Fibroblast of lung (primary cell): ENCODE measurements at places on chromosomes 2 and 18.

DNA sequence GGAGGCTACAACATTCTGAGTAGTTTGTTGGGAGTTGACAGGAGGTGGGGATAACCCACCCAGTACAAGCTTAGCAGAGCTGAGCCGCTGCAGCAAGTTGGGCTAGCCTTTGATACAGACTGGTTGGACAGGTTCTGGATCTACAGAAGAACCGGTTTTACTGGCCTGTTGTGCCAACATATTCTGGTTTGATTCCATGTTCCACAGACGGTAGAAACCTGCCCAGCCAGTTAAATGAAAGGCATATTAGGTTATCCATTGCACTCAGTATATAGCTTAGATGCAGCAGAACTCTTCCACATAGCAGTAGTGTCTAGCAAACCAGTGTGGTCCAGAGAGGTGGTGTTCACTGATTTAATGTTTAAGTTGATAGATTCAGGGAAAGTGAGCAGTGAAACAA lies 19.3 kb upstream of the RBBP8 start:
- no peaks in the 10 kb centered on the region for H3K36me3 ChIP-seq
- H3K27me3 ChIP-seq, result no peaks in the 10 kb centered on the region
- no peaks in the 10 kb centered on the region for H3K4me1 ChIP-seq
- H3K27ac ChIP-seq, result no peak overlapping the region
- no peak for DNase-seq
- no peak overlapping the region for H3K4me3 ChIP-seq

DNA sequence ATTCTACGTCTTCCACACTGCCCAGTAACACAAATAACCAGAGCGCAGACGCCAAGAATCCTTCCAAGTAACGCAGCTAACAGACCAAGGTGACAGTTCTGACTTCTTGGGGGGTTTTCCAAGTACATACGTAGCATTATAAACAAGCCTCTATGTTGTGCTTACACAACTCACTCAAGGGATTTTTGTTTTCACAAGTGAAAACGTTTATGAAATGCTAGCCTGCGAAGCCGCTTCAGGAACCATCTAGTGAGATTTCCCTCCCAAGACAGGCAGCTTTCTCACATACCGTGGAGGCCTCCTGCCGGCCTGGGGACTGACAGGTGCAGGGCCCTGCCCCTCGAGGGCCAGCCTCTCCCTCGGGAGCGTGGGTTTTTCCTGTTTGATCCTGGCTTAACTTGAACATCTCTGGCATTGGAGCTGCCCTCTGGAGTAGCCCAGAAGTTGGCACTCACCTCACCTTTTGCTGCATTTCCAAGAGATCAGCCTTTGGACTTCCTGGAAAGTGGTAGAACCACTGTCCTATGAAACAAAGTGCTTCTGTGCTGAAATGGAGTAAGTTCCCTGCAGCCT lies 151.1 kb downstream of the MBP start:
- no peaks in the 10 kb centered on the region for H3K36me3 ChIP-seq
- H3K27me3 ChIP-seq, result no peaks in the 10 kb centered on the region
- no peak overlapping the region for H3K27ac ChIP-seq

- no peaks in the 10 kb centered on the region for H3K36me3 ChIP-seq
- H3K27ac ChIP-seq, result no peak overlapping the region
- no peaks in the 10 kb centered on the region for H3K4me1 ChIP-seq
- DNase-seq, result no peak
- no peaks in the 10 kb centered on the region for H3K27me3 ChIP-seq
Measured at GRCh38 chr2:236341721-236342120, 77.5 kb upstream of the ASB18 start.

DNA sequence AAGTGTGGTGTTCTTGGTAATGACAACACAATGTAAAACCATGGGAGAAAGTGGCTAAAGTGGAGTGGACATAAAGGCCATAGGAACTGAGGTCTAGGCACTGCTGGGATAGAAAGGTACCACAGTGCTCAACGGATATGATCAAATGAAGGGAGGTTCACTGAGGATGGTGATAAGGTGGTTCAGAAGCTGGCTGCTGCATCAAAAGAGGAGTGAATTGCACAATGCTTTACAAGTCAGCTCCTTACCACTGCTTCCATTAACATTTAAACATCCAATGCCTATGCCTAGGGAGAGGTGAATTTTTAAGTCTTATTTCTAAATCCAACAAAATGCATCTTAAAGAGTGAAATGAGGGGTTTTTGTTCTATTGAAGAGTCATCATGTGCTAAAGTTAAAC lies 100.1 kb upstream of the ITGB6 start:
- peaks cover 16% of the 10 kb centered on the region for H3K36me3 ChIP-seq
- DNase-seq, result no peak
- peaks cover 12% of the 10 kb centered on the region for H3K4me1 ChIP-seq
- no peak overlapping the region for H3K27ac ChIP-seq
- H3K4me3 ChIP-seq, result no peak overlapping the region
- H3K27me3 ChIP-seq, result no peaks in the 10 kb centered on the region

DNA sequence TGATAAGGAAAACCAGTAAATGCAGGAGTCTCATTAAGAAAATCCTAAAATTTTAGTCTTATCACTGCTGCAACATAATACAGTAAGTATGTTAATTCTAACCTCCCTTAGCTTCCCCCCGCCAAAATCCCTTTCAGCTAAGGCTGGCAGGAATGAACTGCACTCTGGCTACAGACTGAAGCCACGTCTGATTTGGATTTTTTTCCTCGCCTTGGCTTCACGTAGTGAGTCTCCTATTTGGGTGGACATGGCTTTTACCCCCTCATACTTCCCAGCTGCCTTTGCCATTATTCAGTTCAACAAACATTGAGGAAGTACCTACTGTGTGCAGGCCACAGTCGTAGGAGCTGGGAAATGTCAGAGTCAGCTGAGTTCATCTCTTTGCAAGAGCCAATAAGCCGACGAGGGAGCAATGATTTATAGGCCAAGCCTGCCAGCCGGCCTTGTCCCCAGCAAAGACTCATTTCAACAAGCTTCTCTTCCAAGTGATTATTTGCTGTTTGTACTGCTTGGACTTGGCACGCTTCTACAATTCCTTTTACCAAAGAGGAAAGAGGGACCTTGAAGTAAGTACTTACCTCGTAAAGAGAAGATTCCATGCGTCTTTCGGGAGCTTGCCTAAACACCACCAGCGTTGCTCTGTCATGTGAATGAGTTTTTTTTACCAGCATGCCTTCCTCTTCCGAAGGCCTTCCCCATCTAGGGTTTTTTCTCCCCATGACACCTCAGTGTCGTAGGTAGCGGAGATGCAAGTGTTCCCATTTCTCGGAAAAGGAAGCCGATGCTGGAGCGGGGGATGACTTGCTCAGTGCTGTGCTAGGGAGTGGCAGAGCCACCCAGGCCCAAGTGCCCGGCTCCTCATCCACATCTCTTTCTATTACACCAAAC lies 138.6 kb downstream of the KLHL29 start:
- DNase-seq, result peak; percentile 71
- no peak overlapping the region for H3K27ac ChIP-seq
- no peaks in the 10 kb centered on the region for H3K36me3 ChIP-seq
- H3K4me3 ChIP-seq, result no peak overlapping the region
- no peaks in the 10 kb centered on the region for H3K27me3 ChIP-seq
- peaks cover 2% of the 10 kb centered on the region for H3K4me1 ChIP-seq

GRCh38 chr2:209259767-209260166 lies 164.1 kb upstream of the MAP2 start:
- no peak for DNase-seq
- no peaks in the 10 kb centered on the region for H3K36me3 ChIP-seq
- no peaks in the 10 kb centered on the region for H3K4me1 ChIP-seq
- no peak overlapping the region for H3K27ac ChIP-seq
- H3K27me3 ChIP-seq, result no peaks in the 10 kb centered on the region
- H3K4me3 ChIP-seq, result no peak overlapping the region

DNA sequence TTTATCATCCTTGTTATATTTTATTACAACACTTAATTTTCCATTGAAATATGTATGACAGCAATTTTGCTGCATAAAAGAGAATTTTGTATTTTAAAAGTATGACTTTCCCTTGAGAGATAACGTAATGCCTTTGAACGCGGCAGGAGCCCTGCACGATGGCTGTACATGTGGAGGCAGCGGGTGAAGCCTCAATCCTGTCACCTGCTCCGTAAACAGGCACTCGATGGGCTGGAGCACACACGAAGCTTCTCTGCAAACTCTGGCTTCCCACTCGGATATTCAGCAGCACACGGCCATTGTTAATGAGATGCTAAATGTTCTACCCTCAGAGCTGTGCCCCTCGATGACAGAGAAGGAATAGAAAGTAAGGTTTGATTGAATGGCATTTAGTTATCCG lies 184.4 kb downstream of the RTP5 start:
- H3K27me3 ChIP-seq, result peaks cover 11% of the 10 kb centered on the region
- DNase-seq, result no peak
- no peak overlapping the region for H3K27ac ChIP-seq
- no peaks in the 10 kb centered on the region for H3K36me3 ChIP-seq
- H3K4me1 ChIP-seq, result no peaks in the 10 kb centered on the region
- no peak overlapping the region for H3K4me3 ChIP-seq

- DNase-seq, result peak; percentile 54
- no peak overlapping the region for H3K27ac ChIP-seq
- H3K27me3 ChIP-seq, result no peaks in the 10 kb centered on the region
Measured at GRCh38 chr2:18194161-18194560, 315.7 kb downstream of the KCNS3 start.

DNA sequence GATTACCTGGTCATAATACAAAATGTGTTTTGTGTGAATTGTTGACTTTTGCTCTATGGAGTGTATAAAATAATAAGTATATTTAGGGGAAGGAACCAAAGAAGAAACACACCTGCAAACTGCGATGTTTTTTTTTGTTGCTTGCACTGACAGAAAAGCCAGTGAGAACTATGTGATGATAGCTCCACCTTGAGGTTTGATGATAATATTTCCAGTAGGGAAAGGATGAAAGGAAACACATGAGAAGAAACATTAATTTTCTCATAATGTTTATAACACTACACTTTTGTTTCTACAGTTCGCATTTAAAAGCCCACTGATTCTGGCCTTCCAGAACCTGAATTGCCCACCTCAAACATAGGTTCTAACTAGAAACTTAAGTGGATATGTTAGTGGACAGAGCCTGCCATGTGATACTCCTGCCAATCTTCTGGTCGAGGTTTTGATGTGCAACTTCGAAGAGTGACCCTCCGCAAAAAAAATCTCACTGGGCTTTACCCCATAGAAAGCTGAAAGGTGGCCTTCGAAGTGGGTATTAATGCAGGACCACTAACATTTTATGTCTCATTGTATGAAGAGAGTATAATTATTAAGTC lies 476.4 kb upstream of the SPHKAP start:
- no peak overlapping the region for H3K4me3 ChIP-seq
- no peaks in the 10 kb centered on the region for H3K27me3 ChIP-seq
- no peaks in the 10 kb centered on the region for H3K36me3 ChIP-seq
- peaks cover 2% of the 10 kb centered on the region for H3K4me1 ChIP-seq
- peak; percentile 69 for DNase-seq
- no peak overlapping the region for H3K27ac ChIP-seq

- no peaks in the 10 kb centered on the region for H3K36me3 ChIP-seq
- no peaks in the 10 kb centered on the region for H3K27me3 ChIP-seq
- H3K4me3 ChIP-seq, result no peak overlapping the region
- H3K4me1 ChIP-seq, result no peaks in the 10 kb centered on the region
Measured at GRCh38 chr18:42330296-42330695, 375.3 kb downstream of the PIK3C3 start.

- DNase-seq, result peak; percentile 40
- H3K36me3 ChIP-seq, result no peaks in the 10 kb centered on the region
- H3K27ac ChIP-seq, result peak overlapping the region; percentile 62
- no peak overlapping the region for H3K4me3 ChIP-seq
- no peaks in the 10 kb centered on the region for H3K27me3 ChIP-seq
Measured at GRCh38 chr18:70046796-70047195, 99.1 kb upstream of the CD226 start.

- DNase-seq, result peak; percentile 21
- H3K4me3 ChIP-seq, result no peak overlapping the region
- no peaks in the 10 kb centered on the region for H3K4me1 ChIP-seq
- no peaks in the 10 kb centered on the region for H3K27me3 ChIP-seq
- no peak overlapping the region for H3K27ac ChIP-seq
Measured at GRCh38 chr2:163856941-163857340, 121.1 kb upstream of the FIGN start.

- no peaks in the 10 kb centered on the region for H3K4me1 ChIP-seq
- no peak overlapping the region for H3K4me3 ChIP-seq
- H3K36me3 ChIP-seq, result no peaks in the 10 kb centered on the region
Measured at GRCh38 chr2:72116081-72116533, 31.6 kb downstream of the CYP26B1 start.

GRCh38 chr2:54049365-54049764 lies 66.0 kb upstream of the ACYP2 start:
- H3K36me3 ChIP-seq, result no peaks in the 10 kb centered on the region
- H3K4me1 ChIP-seq, result no peaks in the 10 kb centered on the region
- H3K27ac ChIP-seq, result no peak overlapping the region
- no peak overlapping the region for H3K4me3 ChIP-seq
- DNase-seq, result no peak
- no peaks in the 10 kb centered on the region for H3K27me3 ChIP-seq

DNA sequence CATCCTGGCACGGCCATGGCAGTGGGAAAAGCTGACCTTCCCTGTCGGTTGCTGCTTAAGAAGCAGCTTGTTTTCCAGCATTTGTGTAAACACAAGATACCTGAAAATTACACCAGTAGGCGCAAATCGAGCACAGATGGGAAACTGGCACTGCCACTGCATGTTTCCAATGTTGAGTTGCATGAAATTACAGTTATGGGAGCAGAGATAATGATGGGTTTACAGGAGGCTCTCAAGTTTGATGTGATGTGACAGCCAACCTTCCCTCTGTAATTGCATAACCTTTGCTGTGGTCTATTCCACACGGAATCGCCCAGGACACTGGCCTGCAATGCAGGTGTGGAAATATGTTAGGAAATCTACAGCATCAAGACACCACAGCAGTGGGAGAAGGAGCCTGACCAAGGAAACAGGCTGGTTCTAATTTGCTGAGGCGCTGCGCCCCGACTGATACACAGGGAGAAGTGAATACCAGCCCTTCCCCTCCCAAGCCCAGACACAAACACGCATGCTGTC lies 17.4 kb downstream of the GPR45 start:
- DNase-seq, result no peak
- peaks cover 3% of the 10 kb centered on the region for H3K4me1 ChIP-seq
- no peak overlapping the region for H3K4me3 ChIP-seq
- no peak overlapping the region for H3K27ac ChIP-seq
- H3K27me3 ChIP-seq, result no peaks in the 10 kb centered on the region
- no peaks in the 10 kb centered on the region for H3K36me3 ChIP-seq

GRCh38 chr2:213189001-213189899 lies 37.8 kb upstream of the IKZF2 start:
- no peaks in the 10 kb centered on the region for H3K27me3 ChIP-seq
- H3K4me1 ChIP-seq, result peaks cover 14% of the 10 kb centered on the region
- H3K36me3 ChIP-seq, result no peaks in the 10 kb centered on the region
- no peak overlapping the region for H3K4me3 ChIP-seq
- no peak overlapping the region for H3K27ac ChIP-seq
